ENCODE measurements at places on chromosomes 7 and 10.

- DNase-seq: no peak
These were observed 261.9 kb downstream of the ELMO1 start for GRCh38 chr7:37186753-37187152.

- no peak for DNase-seq
These were observed 619.2 kb upstream of the GALNT17 start for GRCh38 chr7:70512761-70513160.

GRCh38 chr7:7761974-7762779, 43.8 kb upstream of the RPA3 start:
- DNase-seq: peak; percentile 21

DNA sequence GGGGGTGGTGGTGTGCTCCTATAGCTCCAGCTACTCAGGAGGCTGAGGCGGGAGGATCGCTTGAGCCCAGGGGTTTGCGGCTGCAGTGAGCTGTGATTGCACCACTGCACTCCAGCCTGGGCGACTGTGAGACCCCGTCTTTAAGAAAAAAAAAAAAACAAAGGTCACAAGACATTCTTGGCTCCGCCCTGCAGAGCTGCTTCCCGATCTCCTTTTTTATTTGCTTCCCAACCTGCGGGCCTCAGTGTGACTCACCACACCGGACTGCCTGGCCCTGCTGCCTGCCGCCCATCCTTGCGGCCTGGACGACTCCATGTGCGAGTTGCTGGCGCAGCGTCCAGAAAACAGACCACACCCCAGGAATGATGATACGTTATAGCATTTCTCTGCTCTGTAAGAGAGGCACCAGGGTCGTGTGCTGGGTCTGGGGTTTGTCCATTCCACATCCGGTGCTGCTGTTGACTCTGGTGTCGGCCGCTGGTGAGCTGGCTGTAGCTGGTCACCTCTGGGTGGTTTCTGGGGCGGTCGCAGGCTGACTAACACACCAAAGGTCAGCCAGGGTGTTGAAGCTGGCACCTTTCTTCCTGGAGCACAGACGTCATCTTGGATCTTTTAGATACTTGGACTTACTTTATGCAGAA, 123.6 kb downstream of the TCF7L2 start:
- peak; percentile 93 for DNase-seq

DNA sequence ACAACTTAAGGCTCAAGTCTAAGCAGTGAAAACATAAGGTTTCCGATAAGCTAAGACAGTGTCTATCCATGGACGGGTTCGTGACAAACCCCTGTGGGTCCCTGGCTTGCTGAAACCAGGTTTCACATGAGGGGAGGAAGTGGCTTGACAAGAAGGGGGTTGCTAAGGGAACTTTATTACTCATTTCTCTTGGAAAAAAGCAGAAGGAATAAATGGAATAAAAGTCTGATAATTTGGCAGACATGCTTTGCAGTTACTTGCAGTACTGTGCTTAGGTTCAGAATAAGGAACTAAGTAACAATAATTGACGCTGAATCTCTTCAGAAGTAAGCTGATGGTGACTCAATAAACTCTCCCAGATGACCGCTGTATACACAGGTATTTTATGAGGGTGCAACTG, 34.7 kb downstream of the RBM17 start:
- DNase-seq: no peak
